ENCODE measurements at places on chromosomes 13 and 19.
A peak's percentile ranks its signal among the peaks of the same experiment; 100 is the strongest.

GRCh38 chr13:39091586-39091985, 53.3 kb downstream of the NHLRC3 start:
- no peak for DNase-seq

DNA sequence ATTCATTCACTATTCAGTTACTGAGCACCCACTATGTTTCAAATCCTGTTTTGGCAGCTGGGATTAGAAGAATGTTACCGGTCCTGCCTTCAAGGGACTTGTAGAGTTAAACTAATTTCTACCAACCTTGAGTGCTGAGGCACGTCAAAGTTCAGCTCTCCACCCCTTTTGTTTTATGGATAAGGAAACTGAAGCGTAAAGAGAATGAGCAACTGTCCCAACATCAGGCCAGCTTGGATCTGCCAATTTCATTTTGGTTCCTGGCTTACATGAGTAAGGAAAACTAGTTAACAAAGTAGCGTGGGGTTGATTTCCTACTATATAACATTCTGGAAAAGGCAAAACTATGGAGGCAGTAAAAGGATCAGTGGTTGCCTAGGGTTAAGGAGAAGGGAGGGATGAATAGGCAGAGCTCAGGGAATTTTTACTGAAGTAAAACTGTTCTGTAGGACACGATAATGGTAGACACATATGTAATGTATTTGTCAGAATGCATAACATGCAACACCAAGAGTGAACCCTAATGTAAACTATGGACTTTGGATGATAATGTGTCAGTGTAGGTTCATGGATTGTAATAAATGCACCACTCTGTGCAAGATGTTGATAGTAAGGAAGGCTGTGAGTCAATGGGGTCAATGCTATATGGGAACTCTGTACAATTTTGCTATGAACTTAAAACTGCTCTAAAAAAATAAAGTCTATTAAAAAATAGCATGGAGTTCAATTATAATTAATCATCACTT, 19.9 kb upstream of the MTIF3 start:
- no peak for DNase-seq

DNA sequence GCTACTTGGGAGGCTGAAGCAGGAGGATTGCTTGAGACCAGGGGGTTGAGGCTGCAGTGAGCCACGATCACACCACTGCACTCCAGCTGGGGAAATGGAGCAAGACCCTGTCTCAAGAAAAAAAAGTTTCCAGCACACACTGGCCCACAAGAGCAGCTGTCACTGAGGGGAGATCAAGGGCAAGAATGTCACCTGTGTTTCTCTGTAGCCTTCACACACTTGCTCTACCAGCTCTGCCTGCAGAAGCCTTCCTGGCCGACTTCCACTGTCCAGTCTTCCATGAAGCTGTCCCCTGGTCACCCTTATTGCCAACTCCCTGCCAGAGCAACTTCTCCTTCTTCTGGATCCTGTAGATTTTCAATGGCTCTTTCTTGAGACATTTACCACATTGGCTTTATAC, 158.0 kb downstream of the KCTD15 start:
- DNase-seq: no peak

GRCh38 chr19:13883516-13884064, 6.7 kb downstream of the NANOS3 start:
- DNase-seq: no peak

DNA sequence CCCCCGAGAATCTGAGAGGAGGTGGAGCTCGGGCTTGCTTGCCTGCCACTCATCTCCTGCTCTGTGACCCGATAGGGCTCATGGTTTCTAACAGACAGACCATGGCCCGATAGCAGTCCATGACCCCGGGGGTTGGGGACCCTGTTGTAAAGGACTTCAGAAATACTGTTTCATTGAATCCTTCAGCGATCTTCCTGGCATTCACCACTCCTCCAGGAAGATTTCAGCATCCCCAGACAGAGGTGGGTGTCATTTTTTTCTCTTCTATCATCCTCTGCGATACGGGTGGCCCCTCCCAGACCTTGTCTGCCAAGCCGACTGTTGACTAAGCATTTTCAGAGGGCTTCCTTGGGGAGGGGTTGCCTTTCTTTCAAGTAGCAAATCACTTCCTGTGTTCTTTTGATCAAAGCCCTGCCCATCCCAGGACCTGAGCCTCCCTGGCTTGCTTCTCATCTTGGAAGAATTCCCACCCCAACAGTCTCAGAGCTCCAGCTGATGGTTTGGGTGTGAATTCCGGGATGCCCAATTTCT, 1.7 kb downstream of the MYO1F start:
- peak; percentile 79 for DNase-seq

GRCh38 chr19:18090545-18091216, 3.9 kb upstream of the IL12RB1 start:
- no peak for DNase-seq

- no peak for DNase-seq
Measured at GRCh38 chr19:35508129-35508528, 5.3 kb downstream of the DMKN start.

DNA sequence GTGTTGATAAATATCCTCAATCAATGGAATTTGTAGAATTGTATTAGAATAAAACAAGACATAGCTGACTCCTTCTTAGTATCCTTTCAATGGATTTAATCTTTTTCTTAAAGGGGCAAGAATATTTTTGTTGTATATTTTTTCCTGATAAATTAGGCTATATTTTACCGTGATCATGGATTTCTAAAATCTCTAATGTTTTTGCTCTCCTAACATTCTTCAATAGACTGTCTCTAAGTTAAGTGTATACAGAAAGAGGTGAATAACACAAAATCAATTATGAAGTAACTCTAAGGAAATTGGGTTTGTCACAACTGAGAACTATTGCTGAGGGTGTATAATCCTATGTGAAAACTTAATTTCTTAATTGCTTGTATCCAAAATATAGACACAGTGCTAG, at the start of gene OR7E24:
OR7E24 (plus strand) TSS at position 301 of the 400 bp plus-strand sequence. CDS start 114 bp downstream, outside the sequence.
- no peak for DNase-seq

DNA sequence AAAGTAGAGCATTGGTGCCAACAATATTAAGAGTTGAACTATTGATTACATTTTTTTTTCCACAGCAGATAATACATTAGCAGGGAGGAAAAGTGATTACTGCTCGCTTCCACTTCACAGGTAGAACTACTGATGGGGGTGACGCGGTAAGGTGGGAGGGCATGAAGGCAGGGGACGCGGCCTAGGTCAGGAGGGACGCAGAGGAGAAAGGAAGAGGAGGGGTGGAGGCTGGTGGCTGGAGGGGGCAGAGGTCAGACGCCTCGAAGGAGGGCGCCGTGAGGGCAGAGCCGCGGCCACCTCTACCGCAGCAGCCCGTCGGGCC, 287 bp upstream of the B3GLCT start:
- no peak for DNase-seq

GRCh38 chr13:50677687-50678463, 165.6 kb downstream of the DLEU7 start:
- DNase-seq: no peak

GRCh38 chr19:18208098-18208951, 4.5 kb upstream of the RAB3A start:
- peak; percentile 57 for DNase-seq
